LHCN-M2 (cell line): ENCODE measurements at places on chromosomes 11 and 22. TPM values are rescaled to one million over a fixed set of nuclear protein-coding genes. Genes with fewer than 3 reads are reported as not detected.

DNA sequence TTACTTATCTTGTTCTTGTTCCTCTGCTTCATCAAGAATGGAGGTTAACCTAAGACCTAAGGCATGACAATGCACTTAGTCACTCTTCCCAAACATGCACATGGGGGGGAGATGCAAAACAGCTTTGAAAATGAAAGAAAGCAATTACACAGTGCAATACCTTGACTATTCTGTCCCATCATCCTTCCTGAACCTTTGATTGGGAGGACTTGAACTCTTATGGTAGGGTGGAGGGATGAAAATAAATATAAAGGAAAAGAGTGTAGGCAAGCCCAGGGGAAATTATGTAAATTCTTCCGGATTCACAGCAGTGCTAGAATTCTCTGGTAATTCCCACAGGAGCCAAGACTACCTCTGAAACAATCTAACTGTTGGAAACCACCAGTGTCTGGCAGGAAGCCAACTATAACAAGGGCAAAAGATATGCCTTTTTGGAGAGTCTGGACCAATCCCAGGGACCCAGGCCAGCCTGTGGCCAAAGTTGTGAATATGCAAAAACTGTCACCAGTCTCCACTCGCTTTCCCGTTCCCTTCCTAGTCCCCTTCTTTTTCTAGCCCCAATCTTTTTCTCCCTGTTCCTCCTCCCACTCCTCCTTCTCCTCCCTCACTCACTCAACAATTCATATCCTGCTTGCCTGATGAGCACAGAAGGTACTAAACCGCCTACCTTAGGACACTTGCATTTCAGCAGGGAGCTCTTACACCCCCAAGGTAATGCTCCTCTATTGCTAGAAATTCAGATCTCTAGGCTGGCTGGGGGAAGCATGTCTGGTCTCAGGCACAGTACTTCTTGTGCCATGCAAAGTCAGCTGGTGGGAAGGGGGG, 2.5 kb upstream of the RCN1 start:
- DNase-seq: peak; percentile 97

DNA sequence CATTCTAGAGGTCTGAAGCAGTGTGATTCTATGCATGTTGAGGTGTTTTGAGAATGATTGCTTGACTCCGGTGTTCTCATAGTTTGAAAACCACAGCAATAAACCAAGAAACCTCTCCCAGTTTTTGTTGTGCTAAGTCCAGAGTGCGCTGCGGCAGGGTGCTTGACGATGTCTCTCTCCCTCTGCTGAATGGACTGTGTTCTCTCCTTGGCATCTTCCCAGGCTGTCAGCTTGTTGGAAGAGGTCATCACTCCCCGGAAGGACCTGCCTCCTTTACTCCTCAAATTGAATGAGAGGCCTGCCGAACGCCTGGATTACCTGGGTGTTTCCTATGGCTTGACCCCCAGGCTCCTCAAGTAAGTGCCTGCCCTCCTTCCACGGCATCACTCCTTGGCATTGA, 31.0 kb downstream of the NAT10 start:
- DNase-seq: no peak

DNA sequence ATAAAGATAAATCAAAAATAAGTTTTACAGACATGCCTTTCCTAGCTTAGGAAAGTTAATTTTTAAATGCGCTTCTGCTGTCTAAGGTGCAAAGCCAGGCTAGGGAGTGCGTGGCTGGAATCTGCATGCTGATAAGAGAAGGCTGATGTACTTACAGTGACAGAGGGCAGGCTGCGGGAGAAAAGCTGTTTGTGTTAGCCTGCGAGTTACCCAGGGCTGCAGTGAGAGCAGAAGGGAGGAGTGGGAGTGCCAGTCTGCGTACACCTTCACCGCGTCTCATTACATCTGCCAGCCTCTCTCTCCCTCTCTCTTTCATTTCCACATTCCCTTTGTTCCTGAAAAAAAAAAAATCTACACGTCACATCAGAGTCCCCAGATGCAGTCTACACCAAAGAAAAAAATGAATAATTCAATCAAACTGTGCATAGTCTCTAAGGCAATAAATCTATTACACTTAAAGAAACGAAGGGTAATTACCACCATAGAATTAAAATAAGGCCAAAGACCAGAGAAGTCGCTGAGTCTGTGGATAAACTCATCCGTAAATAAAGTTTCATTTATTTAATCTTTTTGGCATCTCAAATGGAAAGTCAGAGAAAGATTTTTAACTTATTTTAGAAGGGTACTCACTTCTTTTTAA, 126.4 kb upstream of the C11orf58 start:
- DNase-seq: no peak

GRCh38 chr11:87039371-87039770, 1.6 kb downstream of the TMEM135 start:
- DNase-seq: no peak

DNA sequence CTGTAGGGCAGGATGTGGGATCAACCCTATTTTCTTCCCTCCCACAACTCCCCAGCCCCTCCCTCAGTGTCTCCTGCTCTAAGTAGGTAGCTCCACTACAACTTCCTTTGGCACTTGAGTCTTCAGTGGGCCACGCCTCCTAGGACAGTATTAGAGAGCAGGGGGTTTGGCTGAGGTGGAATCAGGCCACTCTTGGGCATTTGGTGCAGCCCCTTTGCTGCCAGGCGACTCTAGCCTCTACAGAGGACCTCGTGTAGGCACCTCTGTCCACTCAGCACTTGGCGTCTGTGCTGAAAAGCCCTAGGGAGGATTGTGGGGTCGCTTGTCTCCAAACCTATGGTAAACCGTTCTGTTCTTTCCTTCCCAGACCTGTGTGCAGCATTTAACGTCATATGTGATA, 2.7 kb downstream of the FADD start:
- DNase-seq: no peak

GRCh38 chr11:108223348-108224149, 682 bp downstream of the ATM start:
- peak; percentile 19 for DNase-seq

DNA sequence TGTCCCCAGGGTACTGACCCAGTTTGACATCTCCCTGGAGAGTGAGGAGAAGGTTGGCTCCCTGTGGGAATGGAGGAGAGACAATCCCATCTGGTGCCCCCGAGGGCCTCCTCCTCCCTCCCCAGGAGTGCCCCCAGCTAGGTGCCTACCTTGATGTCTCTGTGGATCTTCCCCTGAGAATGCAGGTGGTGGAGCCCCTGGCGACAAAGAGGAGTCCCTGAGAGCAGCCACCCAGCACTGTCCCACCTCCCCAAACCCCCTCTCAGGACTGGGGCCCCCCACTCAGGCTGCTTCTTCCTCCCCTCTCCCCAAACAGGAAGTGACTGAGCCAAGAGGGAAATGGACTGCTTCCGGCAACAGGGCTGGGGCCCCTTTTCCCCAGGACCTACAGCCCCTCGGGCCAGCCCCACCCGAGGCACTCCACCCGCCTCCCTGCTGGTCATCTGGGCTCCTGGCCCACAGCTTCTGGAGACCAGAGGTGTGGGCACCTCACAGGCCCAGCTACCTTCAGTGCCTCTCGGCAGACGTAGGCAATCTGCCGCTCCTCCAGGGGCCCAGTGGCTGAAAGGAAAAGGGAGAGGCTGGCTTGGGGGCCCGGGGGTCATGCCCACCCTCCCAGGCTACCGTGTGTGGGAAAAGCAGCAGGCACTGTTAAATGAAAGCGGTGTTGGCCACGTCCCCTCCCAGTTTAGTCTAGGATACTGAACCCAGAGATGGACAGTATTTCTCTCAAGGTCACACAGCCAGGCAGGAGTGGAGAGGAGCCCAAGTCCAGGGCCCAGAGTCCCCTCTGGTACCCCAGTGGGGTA, 1.2 kb downstream of the MAP4K2 start:
- DNase-seq: no peak

- peak; percentile 56 for DNase-seq
Observed at GRCh38 chr11:66617155-66617834, 865 bp downstream of the RBM14 start.

GRCh38 chr11:21892736-21893564, 299.9 kb upstream of the ANO5 start:
- no peak for DNase-seq

DNA sequence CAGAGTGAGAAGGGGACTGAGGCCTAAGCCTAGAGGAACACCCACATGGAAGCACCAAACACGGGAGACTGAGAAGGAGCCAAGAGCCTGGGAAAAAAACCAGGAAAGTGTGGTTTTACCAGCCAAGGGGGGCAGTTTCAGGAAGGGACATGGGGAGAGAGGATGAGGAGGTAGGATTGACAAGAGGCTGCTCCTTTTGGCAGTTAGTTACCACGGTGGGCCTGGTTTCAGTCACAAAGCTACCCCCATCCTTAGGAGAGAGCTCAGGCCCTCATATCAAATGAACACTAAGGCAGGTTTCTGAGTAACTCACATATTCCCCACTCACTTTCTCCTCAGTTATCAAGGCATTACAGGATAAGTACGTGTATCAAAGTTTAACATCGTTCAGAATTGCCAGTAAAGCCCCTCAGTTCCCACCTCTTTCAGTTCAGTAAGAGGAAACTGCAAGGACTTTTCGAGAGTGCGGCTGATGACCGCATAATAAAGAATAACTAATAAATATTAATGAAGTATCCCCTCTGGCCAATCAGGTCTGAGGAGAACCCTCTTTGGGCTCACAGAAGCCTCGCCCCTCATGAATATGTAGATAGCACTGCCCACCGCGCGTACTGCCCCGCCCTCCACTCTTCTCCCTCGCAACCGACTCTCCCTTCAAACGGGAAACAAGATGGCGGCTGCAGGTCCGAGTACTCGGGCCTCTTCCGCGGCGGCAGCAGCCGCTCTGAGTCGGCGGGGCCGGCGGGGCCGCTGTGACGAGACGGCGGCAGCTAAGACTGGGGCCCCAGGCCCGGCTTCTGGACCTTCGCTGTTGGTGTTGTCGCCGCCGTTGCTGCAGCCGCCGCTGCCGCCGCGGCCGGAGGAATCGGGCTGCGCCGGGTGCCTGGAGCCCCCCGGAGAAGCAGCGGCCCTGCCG, at the start of gene RNF169:
RNF169 (plus strand) TSS at position 639 of the 916 bp plus-strand sequence; CDS start at position 671, 32 bp downstream.
- peak; percentile 94 for DNase-seq

DNA sequence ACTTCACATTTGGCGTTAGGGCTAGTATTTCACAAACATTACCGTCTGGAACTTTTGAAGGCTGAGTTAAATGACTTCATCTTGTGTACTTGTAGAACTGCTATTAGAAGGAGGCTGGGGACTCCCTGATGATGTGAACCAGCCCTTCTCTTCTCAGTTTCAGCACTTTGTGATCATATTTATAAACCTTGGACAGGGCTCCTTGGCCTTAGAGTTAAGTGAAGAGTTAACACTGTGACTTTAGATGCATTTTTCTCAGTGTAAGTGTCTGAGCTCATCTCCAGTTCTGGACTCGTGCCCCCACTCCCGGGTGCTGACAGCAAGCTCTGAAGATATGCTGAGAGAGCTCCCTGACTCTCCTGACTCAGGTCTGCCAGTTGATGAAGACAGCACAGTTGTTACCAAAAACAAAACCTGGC, 8.4 kb downstream of the MIAT start:
- no peak for DNase-seq

- DNase-seq: no peak
Observed at GRCh38 chr11:113350336-113351067, 36.1 kb downstream of the TTC12 start.

Gene BSCL2
- 80.1 and 86.2 TPM in 2 replicates for total RNA-seq

Gene P2RY2
- not detected in 2 replicates for total RNA-seq

Gene MMP12
- total RNA-seq: 0.19 TPM in 1 of 2 replicates, not detected in the other

Gene BBOX1
- not detected in 2 replicates for total RNA-seq

Gene SNX32
- 0.45 and 0.69 TPM in 2 replicates for total RNA-seq

Gene USP2
- 1.7 and 4.0 TPM in 2 replicates for total RNA-seq

Gene CST6
- total RNA-seq: not detected in 2 replicates

Gene OR51E2
- not detected in 2 replicates for total RNA-seq

Gene TSSC4
- 51.6 and 61.5 TPM in 2 replicates for total RNA-seq

Gene SNRPD3
- 133 TPM in 2 replicates for total RNA-seq
